Right hindlimb (tissue), 1 donor: ENCODE measurements at places on chromosomes 2 and 18.

GRCh38 chr2:217294818-217295217 is 435.0 kb upstream of the TNP1 start:
- DNase-seq: no peak

GRCh38 chr2:135190799-135191198 is 138.7 kb downstream of the RAB3GAP1 start:
- no peak for DNase-seq

GRCh38 chr2:30652271-30652915 is 154.9 kb downstream of the CAPN13 start:
- DNase-seq: no peak

DNA sequence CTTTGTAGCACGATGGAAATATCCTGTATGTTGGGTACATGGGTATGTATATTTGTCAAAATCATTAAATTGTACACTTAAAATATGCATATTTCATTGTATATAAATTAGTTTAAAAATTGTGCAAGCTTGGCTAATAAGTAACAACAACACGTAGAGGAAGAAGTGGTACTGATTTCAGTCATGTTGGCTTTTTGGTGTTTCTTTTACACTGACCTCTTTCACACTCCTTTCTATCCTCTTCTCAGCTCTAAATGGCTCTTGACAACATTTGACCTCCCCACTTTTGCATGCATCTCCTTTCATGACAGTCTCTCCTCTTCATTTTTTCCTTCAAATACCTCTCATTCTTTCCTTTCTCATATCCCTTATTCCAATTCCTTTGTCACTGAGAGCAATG is 801.4 kb upstream of the ZEB2 start:
- no peak for DNase-seq

DNA sequence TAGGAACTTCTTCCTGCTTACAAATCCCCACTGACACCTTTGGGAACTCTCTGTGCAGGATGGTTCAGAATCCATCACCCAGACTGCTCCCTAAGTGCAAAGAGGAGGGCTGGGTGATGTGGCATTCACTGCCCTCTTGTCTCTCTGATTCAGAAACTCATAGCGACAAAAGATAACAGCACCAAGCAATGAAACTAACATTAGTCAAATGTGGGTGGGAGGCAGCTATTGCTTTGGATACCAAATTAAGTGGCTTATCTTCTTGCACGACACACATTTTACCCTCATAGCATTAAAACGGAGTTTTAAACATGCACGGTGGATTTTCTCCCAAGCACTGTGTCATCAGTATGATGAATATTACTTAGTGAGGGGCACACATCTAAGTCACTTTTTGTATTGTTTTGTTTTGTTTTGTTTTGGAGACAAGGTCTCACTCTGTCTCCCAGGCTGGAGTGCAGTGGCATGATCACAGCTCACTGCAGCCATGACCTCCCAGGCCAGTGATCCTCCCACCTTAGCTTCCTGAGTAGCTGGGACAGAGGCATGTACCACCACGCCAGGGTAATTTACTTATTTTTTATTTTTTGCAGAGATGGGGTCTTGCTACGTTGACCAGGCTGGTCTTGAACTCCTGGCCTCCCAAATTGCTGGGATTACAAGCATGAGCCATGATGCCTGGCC is 40.9 kb upstream of the NEB start:
- no peak for DNase-seq

GRCh38 chr2:39378968-39379367 is 58.1 kb downstream of the MAP4K3 start:
- no peak for DNase-seq

GRCh38 chr2:37378411-37378810 is 34.0 kb downstream of the QPCT start:
- DNase-seq: no peak
